ENCODE measurements at places on chromosomes 16 and 17. TPM values are rescaled to one million over a fixed set of nuclear protein-coding genes. Genes with fewer than 3 reads are reported as not detected.
A peak's percentile ranks its signal among the peaks of the same experiment; 100 is the strongest.

The ABCC3 gene
- 1.2 TPM for total RNA-seq

GRCh38 chr17:77132411-77133086, 8.2 kb upstream of the SEC14L1 start:
- no peak for DNase-seq
- H3K27me3 ChIP-seq = no peaks in the 10 kb centered on the region
- no peaks in the 10 kb centered on the region for H3K36me3 ChIP-seq
- no peaks in the 10 kb centered on the region for H3K4me1 ChIP-seq
- no peak overlapping the region for H3K27ac ChIP-seq

- H3K27ac ChIP-seq = no peak overlapping the region
- DNase-seq = no peak
- no peak overlapping the region for H3K4me3 ChIP-seq
- no peaks in the 10 kb centered on the region for H3K36me3 ChIP-seq
Measured at GRCh38 chr17:40480501-40481003, 20.9 kb downstream of the TNS4 start.

DNA sequence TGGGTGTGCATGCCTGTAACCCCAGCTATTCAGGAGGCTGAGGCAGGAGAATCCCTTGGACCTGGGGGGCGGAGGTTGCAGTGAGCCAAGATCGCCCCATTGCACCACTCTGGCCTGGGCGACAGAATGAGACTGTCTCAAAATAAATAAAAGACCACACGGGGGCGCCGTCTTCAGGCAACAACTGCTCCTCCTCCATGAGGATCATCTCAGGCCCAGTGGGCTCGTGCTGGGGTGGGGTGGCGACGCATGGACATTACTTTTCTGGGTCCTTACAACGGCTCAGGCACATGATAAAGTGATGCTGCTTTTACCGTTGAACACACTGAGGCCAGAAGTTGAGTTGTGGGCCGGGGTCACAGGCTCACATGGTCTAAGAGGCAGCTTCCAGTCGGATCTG, 56.2 kb downstream of the PRMT7 start:
- H3K4me3 ChIP-seq = no peak overlapping the region
- H3K4me1 ChIP-seq = peaks cover 9% of the 10 kb centered on the region
- no peak overlapping the region for H3K27ac ChIP-seq
- no peaks in the 10 kb centered on the region for H3K27me3 ChIP-seq
- DNase-seq = peak; percentile 58
- no peaks in the 10 kb centered on the region for H3K36me3 ChIP-seq

- H3K27ac ChIP-seq = no peak overlapping the region
- no peak for DNase-seq
- H3K4me1 ChIP-seq = peaks cover 21% of the 10 kb centered on the region
- no peaks in the 10 kb centered on the region for H3K27me3 ChIP-seq
Measured at GRCh38 chr16:85425074-85425662, 188.0 kb upstream of the GSE1 start.

DNA sequence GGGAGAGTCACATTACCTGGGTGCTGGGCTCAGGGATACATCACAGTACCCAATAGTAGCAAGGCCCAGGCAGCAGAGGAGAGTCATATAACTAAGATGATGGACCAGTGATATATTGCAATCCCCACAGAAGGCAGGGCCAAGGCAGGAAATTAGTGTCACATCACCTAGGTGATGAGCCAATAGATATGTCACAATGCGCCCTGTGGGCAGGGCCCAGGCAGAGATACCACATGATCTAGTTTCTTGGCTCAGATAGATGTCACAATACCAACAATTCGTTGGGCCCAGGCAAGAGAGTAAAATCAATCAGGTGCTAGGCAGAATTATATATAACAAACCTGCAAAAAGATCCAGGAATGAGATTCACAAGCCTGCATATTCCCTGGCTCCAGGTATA, 2111.5 kb downstream of the TP53TG3F start:
- H3K27me3 ChIP-seq = no peaks in the 10 kb centered on the region
- H3K27ac ChIP-seq = no peak overlapping the region
- no peak overlapping the region for H3K4me3 ChIP-seq
- no peaks in the 10 kb centered on the region for H3K36me3 ChIP-seq

GRCh38 chr16:24478401-24478800, 61.0 kb upstream of the RBBP6 start:
- H3K4me1 ChIP-seq = peaks cover 5% of the 10 kb centered on the region
- peak; percentile 27 for DNase-seq
- no peaks in the 10 kb centered on the region for H3K27me3 ChIP-seq
- no peak overlapping the region for H3K4me3 ChIP-seq
- H3K27ac ChIP-seq = no peak overlapping the region

GRCh38 chr16:5367951-5368350, 270.4 kb upstream of the EEF2KMT start:
- H3K36me3 ChIP-seq = no peaks in the 10 kb centered on the region
- no peak for DNase-seq
- no peak overlapping the region for H3K4me3 ChIP-seq
- peaks cover 56% of the 10 kb centered on the region for H3K27me3 ChIP-seq
- no peaks in the 10 kb centered on the region for H3K4me1 ChIP-seq

GRCh38 chr17:55925440-55925839, 174.6 kb downstream of the PCTP start:
- no peaks in the 10 kb centered on the region for H3K36me3 ChIP-seq
- H3K27ac ChIP-seq = no peak overlapping the region
- H3K27me3 ChIP-seq = peaks cover 4% of the 10 kb centered on the region
- H3K4me3 ChIP-seq = no peak overlapping the region
- no peak for DNase-seq

The KCNG4 gene
- total RNA-seq = not detected

DNA sequence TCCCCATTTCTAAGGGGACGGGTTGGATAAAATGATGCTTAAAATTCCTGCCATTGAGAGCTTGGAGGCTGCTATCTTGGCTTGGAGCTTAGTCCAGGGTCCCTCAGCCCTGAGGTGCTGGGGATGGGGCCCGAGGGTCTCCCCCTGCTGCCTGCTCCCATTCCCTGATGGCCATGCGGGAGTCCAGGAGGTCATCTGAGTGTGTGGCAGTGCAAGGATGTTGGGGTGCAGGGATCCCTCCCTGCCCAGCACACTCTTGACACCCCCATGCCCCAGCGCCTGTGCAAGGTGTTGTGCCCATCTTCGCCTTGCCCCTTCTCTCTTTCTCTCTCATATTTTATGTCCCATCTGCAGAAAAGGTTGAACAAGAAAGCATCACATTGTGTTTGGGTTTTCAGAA, 90.4 kb downstream of the IRF8 start:
- H3K27ac ChIP-seq = no peak overlapping the region
- no peaks in the 10 kb centered on the region for H3K36me3 ChIP-seq
- DNase-seq = no peak
- H3K27me3 ChIP-seq = peaks cover 33% of the 10 kb centered on the region

DNA sequence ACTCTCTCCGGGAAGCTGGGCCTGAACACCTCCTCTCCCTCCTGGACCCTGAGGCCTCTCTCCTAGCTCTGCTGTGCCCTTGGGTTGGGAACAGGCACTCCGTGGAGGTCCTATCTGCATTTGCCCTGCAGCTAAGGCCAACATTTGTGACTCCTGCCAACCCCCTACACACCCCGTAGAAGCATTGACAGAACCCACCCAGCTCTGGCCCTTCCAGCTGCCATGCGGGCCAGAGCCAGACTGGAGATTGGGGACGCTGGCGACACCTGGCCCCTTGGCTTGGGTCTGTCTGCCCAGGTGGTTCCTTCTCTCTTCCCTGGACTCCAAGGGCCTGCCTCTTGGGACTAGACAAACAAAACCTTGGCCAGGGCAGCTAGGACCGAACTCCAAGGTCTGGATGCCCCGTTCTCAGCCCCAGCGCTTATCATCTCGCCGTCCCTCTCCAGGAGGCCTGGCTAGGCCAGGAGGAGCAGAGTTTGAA, 644 bp upstream of the RHBDF2 start:
- H3K4me1 ChIP-seq = peaks cover 44% of the 10 kb centered on the region
- H3K27ac ChIP-seq = peak overlapping the region; percentile 47
- H3K4me3 ChIP-seq = peak overlapping the region; percentile 69
- H3K27me3 ChIP-seq = no peaks in the 10 kb centered on the region
- H3K36me3 ChIP-seq = no peaks in the 10 kb centered on the region
- DNase-seq = no peak

DNA sequence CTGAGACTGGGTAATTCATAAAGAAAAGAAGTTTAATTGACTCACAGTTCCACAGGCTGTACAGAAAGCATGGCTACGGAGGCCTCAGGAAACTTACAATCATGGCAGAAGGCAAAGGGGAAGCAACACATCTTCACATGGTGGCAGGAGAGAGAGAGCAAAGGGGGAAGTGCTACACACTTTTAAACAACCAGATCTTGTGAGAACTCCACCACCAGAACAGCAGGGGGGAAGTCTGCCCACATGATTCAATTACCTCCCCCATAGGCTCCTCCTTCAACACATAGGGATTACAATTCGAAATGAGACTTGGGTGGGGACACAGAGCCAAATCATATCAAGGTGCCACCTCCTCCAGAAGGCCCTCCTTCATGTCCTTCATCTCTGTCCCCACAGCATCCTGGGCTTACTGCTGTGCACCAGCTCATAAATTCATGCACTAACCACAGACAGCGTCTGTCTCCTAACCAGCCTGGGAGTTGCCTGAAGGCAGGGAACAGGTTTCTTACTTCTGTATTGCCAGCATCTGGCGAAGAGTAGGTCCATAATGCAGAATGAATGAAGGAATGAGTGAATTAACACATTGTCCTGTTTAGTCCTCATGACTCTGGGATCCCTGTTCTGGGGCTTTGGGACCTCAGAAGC, 74.4 kb downstream of the WSB1 start:
- no peaks in the 10 kb centered on the region for H3K36me3 ChIP-seq
- H3K27me3 ChIP-seq = no peaks in the 10 kb centered on the region
- DNase-seq = peak; percentile 45
- no peaks in the 10 kb centered on the region for H3K4me1 ChIP-seq

GRCh38 chr16:4433914-4434787, 8.5 kb downstream of the DNAJA3 start:
- peaks cover 44% of the 10 kb centered on the region for H3K36me3 ChIP-seq
- H3K27ac ChIP-seq = no peak overlapping the region
- H3K4me3 ChIP-seq = no peak overlapping the region
- no peak for DNase-seq
- peaks cover 3% of the 10 kb centered on the region for H3K4me1 ChIP-seq
